Endothelial cell (in vitro differentiated cells): ENCODE measurements at places on chromosomes 4 and X. TPM values are rescaled to one million over a fixed set of nuclear protein-coding genes. Genes with fewer than 3 reads are reported as not detected.

Gene SMR3B
- 1.1 TPM for total RNA-seq

Gene UNC5C
- 0.97 TPM for total RNA-seq

Gene SSX1
- not detected for total RNA-seq

Gene SPANXN4
- total RNA-seq: not detected

Gene REPS2
- total RNA-seq: 10.6 TPM

Gene RAB33A
- total RNA-seq: 4.1 TPM

Gene CCKAR
- not detected for total RNA-seq

Gene ZNF630
- 1.7 TPM for total RNA-seq

Gene ANK2
- total RNA-seq: 47.2 TPM

Gene PFKFB1
- 0.49 TPM for total RNA-seq

Gene ARHGAP6
- 4.1 TPM for total RNA-seq

Gene DAPP1
- total RNA-seq: not detected

Gene DTHD1
- total RNA-seq: not detected

Gene TRO
- total RNA-seq: 184 TPM

Gene ANKRD37
- total RNA-seq: 2.6 TPM

Gene DHX15
- total RNA-seq: 154 TPM

Gene CT47B1
- total RNA-seq: not detected
